DMS53 (cell line): ENCODE measurements at places on chromosomes 3 and 15.

DNA sequence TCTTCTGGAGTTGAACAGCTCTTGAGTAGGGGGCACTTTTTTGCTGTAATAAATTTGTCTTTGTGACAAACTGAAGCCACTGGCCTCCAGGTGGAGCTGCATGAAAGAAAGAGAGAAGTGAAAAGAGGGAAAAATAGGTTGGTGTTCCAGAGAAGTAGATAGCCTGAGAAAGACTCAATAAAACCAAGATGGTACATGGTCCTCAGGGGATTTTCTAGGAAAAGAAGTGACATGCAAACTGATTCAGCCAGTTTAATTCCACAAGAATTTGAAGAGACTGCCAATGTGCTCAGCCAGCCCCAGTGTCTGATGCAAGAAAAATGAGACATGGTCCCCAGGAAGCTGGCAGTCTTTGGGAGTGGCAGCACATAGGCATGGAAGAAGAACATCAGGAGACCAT, 152.7 kb downstream of the CD47 start:
- peak; percentile 61 for DNase-seq

- no peak for DNase-seq
Measured at GRCh38 chr15:85302271-85302670, 78.1 kb upstream of the AKAP13 start.

DNA sequence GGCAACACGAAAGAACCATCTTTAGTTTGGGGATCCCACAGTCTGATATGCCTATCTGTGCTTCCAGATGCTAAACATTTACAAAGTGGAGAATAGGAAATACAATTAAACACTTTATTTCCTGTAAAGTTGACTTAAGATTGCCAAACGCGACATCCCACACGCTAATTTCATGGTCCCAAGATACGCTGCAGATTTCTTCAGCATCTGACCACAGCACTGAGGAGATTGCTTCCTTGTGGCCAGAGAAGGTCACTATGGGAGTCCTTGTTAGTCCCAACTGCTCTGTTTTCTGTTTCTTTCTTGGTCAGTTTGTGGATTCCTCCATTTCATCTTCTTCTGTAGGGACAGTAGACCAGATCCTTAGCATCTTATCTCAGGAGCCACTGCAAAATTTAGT, 43.3 kb downstream of the ASB7 start:
- DNase-seq = no peak

- peak; percentile 77 for DNase-seq
Measured at GRCh38 chr3:108125550-108126071, 34.8 kb upstream of the CD47 start.

DNA sequence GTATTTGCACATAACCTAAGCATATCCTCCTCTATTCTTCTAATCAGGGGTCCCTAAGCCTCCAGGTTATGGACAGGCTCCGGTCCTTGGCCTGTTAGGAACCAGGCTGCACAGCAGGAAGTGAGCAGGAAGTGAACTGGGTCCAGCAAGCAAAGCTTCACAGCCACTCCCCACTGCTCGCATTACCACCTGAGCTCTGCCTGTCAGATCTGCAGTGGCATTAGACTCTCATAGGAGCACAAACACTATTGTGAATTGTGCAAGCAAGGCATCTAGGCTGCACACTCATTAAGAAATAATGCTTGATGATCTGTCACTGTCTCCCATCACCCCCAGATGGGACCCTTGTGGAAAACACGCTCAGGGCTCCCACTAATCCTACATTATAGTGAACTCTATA, 9.8 kb downstream of the MSL2 start:
- peak; percentile 29 for DNase-seq

DNA sequence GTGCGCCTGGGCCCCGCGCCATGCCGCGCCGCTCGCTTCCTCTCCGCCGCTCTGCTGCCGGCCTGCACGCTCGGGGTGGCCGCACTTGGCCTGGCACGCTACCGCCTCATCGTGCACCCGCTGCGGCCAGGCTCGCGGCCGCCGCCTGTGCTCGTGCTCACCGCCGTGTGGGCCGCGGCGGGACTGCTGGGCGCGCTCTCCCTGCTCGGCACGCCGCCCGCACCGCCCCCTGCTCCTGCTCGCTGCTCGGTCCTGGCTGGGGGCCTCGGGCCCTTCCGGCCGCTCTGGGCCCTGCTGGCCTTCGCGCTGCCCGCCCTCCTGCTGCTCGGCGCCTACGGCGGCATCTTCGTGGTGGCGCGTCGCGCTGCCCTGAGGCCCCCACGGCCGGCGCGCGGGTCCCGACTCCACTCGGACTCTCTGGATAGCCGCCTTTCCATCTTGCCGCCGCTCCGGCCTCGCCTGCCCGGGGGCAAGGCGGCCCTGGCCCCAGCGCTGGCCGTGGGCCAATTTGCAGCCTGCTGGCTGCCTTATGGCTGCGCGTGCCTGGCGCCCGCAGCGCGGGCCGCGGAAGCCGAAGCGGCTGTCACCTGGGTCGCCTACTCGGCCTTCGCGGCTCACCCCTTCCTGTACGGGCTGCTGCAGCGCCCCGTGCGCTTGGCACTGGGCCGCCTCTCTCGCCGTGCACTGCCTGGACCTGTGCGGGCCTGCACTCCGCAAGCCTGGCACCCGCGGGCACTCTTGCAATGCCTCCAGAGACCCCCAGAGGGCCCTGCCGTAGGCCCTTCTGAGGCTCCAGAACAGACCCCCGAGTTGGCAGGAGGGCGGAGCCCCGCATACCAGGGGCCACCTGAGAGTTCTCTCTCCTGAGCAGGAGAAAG, 951 bp downstream of the GPR62 start:
- DNase-seq = peak; percentile 69

- DNase-seq = no peak
Measured at GRCh38 chr15:89704411-89704810, 13.8 kb downstream of the WDR93 start.

DNA sequence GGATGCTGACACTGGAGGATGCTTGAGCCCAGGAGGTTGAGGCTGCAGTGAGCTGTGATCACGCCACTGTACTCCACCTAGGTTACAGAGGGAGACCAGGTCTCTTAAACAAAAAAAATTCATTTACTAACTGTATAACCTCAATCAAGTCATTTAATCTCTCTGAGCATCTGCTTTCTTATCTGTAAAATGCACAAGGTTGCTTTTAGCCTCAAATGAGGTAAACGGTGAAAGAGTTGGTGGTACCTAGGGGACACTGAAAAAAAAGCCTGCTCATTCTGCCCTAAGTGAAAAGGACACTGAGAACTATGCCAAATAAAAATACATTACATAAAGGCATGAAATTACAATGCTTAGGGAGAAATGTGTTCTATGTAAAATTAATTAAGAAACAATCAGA, 3.4 kb downstream of the PP2D1 start:
- no peak for DNase-seq

DNA sequence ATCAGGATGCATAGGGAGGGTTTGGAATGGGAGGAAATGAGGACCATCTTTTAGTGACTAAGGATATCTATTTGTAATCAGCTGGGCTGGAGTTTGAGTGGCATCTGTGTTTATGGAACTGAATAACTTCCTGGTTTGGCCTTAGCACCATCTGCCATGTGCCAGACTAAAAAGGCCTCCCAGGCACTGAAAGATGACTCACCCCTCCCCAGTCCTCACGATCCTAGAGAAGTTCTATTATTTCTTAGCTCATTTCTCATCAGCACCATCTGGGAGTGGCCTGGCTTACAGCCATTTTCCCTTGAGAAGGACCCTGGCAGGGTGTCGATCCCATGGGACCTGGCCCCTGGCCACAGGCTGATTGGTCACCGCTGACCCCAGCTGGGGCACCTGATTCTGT, 23.9 kb upstream of the CTXND1 start:
- peak; percentile 83 for DNase-seq

DNA sequence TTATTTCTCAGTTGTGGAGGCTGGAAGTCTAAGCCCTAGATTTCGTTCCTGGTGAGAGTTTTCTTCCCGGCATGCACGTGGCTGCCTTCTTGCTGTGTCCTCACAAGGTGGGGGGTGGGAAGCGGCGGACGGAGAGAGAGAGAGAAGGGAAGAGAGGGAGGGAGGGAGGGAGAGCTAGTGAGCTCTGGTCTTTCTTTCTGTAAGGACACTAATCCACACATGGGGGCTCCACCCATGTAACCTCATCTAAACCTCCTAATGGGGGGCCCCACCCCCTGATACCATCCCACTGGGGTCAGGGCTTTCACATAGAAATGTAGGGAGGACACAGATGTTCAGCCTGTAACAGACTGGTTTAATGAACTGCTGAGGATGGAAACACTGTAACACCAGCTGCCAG, 7.3 kb downstream of the FBLN2 start:
- no peak for DNase-seq

- no peak for DNase-seq
Measured at GRCh38 chr15:91521548-91521947, 332.0 kb upstream of the SLCO3A1 start.

GRCh38 chr15:100987143-100987542, 68.0 kb downstream of the LRRK1 start:
- DNase-seq = peak; percentile 8

DNA sequence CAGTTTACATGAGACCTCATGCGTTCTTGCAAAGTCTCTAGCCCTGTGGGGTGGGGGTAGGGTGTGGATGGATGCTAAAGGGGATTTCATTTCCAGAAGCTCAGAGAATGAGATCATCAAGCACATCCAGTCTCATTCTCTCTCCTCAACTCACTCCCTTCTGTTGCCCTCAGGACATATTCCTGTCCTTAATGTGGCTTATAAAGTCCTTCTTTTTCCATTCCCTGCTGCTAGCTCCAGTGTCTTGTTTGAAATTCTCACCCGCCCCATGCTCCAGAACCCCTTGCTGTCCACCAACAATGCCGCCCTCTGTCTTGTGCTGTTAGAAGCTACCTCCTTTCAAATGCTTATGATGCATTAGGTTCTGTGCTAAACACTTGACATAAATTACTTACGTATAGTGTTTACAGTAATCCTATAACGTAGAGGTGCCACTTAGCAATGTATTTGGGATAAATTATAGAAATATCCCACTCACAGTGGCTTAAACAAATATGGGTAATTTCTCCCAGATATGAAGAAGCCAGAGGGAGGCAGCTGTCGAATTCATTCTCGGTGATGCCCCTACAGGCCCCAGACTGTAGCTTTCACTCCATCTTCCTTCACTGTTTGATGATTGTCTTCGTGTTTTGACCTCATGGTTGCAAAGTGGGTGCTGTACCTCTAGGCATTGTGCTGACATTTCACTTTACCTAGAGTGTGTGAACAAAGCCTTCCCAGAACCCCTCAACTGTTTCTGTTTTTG, 273.1 kb upstream of the TBL1XR1 start:
- no peak for DNase-seq
